Astrocyte (in vitro differentiated cells and primary cell): ENCODE measurements at places on chromosomes 6 and 20.

- no peak overlapping the region for H3K4me3 ChIP-seq
- H3K36me3 ChIP-seq: no peaks in the 10 kb centered on the region
- peaks cover 10% of the 10 kb centered on the region for H3K4me1 ChIP-seq
Measured at GRCh38 chr6:37511910-37512399, 12.3 kb upstream of the CCDC167 start.

DNA sequence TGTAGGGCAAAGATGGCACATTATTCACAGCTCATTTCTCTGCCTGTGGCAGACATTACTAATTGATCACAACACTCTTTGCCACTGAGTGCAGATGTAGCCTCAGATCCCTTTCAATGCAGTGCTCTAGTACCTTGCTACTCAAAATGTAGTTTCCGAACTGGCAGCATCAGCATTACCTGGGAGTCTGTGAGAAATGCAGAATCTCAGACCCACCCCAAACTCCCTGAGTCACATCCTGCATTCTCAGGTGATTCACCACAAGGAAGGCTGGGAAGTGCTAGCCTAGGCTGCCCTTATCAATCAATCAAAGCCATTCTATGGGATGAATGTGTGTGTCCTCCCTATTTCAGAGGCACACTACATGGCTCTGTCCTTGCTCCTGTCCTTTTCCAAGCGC lies 58.5 kb downstream of the PCNA start:
- peak overlapping the region; percentile 0 for H3K4me3 ChIP-seq
- no peaks in the 10 kb centered on the region for H3K36me3 ChIP-seq
- H3K27ac ChIP-seq: no peak overlapping the region
- DNase-seq: peak; percentile 48
- peaks cover 14% of the 10 kb centered on the region for H3K4me1 ChIP-seq

- no peak for DNase-seq
- no peak overlapping the region for H3K4me3 ChIP-seq
- no peaks in the 10 kb centered on the region for H3K36me3 ChIP-seq
- H3K4me1 ChIP-seq: peaks cover 6% of the 10 kb centered on the region
- H3K27me3 ChIP-seq: peaks cover 9% of the 10 kb centered on the region
- no peak overlapping the region for H3K27ac ChIP-seq
Measured at GRCh38 chr6:14634072-14634471, 516.5 kb downstream of the CD83 start.

- no peak overlapping the region for H3K4me3 ChIP-seq
- H3K36me3 ChIP-seq: no peaks in the 10 kb centered on the region
- no peak overlapping the region for H3K27ac ChIP-seq
- H3K27me3 ChIP-seq: no peaks in the 10 kb centered on the region
Measured at GRCh38 chr20:11159728-11160127, 485.9 kb upstream of the JAG1 start.

GRCh38 chr6:8229915-8230756 lies 127.8 kb upstream of the EEF1E1 start:
- H3K27ac ChIP-seq: no peak overlapping the region
- no peak overlapping the region for H3K4me3 ChIP-seq
- no peaks in the 10 kb centered on the region for H3K36me3 ChIP-seq
- H3K27me3 ChIP-seq: no peaks in the 10 kb centered on the region
- H3K4me1 ChIP-seq: no peaks in the 10 kb centered on the region

- H3K36me3 ChIP-seq: peaks cover 4% of the 10 kb centered on the region
- H3K27me3 ChIP-seq: no peaks in the 10 kb centered on the region
- peak overlapping the region; percentile 98 for H3K27ac ChIP-seq
- H3K4me3 ChIP-seq: no peak overlapping the region
- peaks cover 39% of the 10 kb centered on the region for H3K4me1 ChIP-seq
- DNase-seq: peak; percentile 79
Measured at GRCh38 chr6:170404036-170404435, 97.5 kb downstream of the FAM120B start.
